ENCODE measurements at places on chromosomes 16 and 17.
A peak's percentile ranks its signal among the peaks of the same experiment; 100 is the strongest.

GRCh38 chr16:66229651-66230050 is 136.8 kb upstream of the CDH5 start:
- no peak for DNase-seq

- no peak for DNase-seq
Observed at GRCh38 chr16:81544261-81544660, 99.7 kb downstream of the CMIP start.

DNA sequence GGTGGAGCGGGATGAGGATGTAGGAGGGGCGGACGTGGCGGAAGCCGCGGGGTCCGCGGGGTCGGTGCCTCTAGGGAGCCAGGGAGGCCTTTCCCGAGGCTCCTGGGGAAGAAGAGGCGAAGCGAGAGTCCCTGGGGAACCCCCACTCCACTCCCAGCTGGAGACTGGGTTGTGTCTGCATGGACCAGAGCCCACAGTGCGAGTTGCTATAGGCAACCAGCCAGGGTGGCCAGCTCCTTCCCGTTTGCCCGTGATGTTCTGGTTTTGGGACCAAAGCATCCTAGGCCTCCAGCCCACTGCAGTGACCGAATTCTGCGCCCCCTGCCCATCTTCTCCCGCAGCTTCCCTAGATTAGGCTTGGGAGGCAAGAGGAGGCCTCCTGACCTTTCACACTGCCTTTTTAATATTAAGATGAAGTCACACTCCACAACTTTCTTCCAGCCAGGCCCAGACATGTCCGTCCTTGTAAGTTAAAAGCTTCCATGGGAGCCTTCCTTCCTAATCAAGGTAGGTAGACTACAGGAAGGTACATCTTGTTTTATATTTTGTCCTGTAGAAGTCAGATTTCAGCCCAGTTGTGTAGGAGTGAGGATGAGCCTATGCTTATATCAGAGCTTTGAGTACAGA is 469 bp downstream of the AMZ2 start:
- DNase-seq: no peak

DNA sequence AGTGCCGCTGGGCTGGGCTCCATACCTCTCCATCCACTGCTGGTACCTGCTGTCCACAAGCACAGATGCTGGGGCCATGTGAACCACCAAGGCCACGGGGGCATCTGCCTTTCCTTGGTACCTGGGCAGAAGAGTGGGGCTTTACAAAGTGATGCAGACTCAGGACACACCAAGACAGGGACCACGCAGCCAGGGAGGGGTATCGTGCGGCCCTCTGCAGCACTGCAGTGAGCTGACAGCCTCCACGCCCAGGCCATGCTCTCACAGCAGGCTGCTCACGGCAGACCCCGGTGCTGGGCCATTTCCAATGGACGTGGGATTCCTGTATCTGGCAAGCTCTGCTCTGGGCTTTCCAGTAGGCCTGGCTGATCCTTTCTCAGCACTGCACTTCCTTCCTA is 14.4 kb downstream of the ELAC2 start:
- DNase-seq: no peak

DNA sequence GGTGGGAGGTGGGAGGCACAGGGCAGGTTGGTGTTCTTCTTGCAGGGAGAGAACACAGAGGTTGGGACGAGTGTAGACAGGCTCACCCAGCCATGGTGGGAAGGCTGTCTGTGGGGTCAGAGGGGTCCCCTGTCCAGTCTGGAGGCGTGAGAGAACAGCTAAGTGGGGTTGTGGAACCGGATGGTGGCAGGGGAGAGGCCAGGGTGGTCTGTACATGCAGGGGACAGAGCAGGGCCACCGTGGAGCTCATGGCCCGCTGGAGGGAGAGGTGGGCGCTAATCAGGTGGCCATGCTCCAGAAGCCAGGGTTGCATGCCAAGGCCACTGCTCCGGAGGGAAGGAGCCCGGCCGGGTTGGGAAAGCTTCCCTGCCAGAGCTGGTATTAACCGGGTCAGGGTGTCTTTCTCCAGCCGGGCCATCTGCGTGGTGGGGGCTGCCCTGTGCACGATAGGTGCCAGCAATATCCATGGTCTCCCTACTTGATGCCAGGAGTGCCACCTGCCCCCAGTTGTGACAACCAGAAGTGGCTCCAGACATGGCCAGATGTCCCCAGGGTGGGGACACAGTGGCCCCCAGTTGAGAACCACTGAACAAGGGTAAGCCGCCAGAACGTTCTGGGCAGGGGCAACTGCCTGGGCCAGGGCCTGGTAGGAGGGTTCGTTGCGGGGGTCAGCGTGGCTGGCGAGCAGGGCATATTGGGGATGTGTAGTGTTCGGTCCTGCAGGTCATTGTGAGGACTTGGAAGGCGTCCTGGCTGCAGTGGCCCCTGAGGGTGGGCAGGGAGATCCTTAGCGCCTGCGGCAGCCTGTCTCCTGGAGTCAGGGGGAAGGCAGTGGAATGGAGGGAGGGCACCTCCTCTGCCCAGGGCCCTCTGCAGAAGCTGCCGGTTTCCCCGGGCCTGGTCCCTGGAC is 5.1 kb downstream of the SNN start:
- no peak for DNase-seq

GRCh38 chr16:27430923-27431484 is 29.0 kb downstream of the IL21R start:
- DNase-seq: no peak

DNA sequence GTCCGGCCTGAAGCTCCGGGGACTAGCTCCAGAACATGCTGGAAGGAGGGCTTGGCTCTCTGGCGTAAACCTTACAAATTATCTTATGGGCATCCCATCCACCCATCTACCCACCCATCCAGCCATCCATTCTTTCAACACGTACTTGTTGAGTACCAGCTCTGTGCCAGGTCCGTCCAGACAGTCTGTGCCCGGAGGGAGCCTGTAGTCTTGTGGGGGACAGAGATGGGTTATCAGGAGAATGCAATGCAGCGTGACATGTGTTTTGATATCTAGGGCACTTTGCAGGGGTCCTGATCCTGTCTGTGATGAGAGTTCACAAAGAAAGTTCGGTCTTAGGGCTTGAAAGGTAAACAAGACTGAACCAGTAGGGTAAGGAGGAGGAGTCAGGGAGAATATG is 4.1 kb upstream of the SLC13A2 start:
- DNase-seq: no peak

GRCh38 chr17:42163113-42163512 is 8.3 kb upstream of the RAB5C start:
- DNase-seq: peak; percentile 20

DNA sequence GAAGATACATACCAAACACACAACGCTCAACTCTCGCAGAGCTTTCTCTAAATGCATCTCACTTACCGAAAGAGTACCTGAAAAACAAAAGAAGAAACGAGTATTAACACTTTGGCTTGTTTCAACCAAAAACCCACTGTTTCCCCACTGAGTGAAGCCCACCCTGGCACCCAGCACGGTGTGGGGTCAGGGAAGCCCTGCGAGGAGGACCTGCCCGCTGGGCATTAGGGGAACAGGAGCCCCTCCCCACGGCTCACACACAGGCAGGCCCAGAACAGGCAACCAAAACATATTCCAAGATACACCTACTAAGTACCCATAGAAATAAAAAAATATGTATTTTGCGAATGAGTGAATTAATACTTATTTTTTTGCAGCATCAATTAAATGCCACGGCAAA is 36.6 kb downstream of the LMF1 start:
- DNase-seq: no peak

DNA sequence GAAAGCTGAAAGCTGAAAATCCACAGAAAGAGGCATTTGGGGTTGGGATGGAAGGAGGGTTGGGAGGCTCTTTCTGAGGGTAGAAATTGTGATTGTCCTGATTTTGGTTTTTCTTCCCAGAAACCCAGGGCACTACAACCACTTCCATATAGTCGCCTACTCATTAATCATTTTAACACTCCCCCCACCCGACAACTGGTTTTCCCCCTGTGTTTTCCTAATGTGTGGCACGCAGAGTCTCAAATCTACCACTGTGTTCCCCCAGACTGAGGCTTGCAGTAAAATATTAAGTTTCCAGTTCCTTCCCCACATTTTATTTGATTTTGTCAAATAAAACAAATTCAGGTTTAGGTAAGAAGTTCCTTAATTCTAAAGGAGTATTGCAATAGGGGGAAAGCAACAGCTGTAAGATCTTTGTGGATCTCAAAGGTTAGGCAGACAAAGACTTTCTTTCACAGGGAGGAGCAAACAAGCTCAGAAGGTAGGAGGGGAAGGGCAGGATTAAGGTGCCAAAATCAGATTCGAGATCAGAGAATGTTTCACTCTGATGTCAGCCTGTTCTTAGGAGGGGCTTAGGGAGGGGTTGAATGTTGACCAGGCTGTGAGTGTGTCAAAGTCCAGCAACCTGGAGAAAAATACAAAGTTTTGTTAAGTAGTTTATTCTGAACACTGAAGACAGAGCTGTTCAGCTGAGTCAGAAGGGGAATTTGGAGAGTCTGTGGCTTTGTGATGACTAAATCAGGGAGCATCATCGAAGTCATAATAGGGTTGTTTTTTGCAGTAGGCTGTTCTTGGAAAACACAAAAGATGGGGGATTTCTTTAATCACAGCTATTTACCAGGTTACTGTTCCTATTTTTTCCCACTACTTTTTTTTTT is 3.6 kb downstream of the ZNF267 start:
- peak; percentile 37 for DNase-seq

GRCh38 chr17:38809828-38810227 is 10.5 kb upstream of the PIP4K2B start:
- no peak for DNase-seq

- DNase-seq: no peak
Observed at GRCh38 chr17:28693869-28694268, 17.8 kb downstream of the PROCA1 start.

DNA sequence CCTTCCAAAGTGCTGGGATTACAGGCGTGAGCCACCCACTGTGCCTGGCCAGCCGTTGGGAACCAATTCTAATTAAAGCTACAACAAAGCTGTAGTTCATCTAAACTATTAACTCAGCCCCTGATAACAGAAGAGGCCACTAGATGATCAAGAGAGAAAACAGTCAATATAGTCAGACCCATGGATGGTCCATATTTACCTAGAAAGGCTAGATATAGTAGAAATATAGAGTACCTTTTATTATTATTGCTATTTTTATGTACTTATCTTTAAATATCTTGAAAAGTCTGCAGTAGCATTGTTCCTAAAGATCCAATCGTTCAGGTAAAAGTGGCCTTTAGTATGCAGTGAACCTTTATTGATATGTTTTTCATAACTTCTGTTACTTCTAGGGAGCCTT is 43.2 kb downstream of the RNF213 start:
- no peak for DNase-seq

GRCh38 chr17:3979290-3979611 is 15.0 kb upstream of the ATP2A3 start:
- no peak for DNase-seq

- DNase-seq: peak; percentile 49
Observed at GRCh38 chr16:88527186-88527936, 42.8 kb upstream of the ZC3H18 start.

DNA sequence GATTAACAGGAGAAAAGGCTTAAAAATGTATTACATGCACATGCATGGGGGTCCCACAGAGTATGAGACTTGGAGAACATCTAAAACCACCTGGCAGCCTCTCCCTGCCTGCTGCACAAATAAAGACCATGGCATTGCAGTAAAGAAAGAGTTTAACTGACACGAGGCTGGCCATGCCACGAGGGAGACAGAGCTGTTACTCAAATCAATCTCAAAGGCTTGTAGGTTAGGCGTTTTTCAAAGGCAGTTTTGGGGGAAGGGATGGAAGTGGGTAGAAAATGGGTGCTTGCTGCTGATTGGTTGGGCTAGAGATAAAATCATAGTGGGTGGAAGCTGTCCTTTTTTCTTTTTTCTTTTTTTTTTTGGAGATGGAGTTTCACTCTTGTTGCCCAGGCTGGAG is 17.3 kb upstream of the PSMD7 start:
- no peak for DNase-seq

DNA sequence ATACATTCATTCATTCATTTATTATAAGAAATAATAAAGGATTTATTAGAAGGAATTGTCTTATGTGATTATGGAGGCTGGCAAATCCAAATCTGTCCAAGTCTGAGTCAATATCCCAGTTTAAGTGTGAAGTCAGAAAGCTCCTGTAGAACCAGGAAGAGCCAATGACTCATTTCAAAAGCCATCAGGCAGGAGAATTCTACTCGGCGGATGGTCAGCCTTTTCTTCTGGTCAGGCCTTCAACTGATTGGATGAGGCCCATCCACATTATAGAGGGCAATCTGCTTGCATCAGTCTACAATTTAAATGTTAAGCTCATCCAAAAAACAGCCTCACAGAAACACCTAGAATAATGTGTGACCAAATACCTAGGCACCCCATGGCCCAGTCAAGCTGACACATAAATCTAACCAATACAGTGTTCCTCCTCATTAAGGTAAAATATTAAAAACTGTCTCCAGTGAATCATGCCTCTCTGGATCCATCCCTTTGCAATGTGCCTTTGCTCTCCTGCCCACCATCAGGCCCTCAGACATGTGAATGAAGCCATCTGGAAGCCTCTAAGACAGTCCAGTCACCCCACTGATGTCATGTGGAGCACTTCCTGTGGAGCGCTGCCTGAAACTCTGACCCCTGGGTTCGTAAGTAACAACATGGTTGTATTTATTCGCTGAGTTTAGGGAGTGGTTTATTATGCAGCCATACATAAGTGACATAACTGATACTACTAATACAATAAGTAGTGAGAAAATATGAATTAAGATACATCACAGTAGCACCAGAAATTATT is 69.2 kb upstream of the WSB1 start:
- DNase-seq: no peak

DNA sequence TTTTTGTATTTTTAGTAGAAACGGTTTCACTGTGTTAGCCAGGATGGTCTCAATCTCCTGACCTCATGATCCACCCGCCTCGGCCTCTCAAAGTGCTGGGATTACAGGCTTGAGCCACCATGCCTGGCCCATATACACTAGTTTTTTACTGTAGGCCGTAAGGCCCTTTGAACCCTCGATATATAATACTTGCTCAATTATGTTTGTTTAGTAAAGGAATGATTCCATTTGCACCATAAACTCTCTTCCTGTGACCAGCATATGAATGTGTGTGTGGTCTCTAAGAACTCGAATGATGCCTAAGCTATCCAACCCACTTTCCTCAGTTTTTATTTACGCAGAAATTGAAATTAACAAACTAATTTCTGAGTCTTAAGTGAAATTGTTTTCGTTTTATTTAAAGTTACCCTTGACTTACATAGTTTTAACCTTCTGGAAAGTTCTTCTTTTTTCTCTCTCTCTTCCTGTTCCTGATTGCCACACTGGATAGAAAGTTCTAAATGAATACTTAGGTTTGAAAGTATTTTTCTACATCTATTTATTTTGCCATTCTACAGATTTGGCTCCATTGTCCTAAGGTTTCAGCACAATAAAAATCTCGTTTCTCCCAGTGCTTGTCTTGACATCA is 37.9 kb downstream of the PIGL start:
- DNase-seq: no peak

GRCh38 chr16:22418826-22419225 is 44.4 kb upstream of the CDR2 start:
- no peak for DNase-seq

Data from CD8-positive, alpha-beta T cell (primary cell).